Hypothalamus (tissue), 51 donors: ENCODE measurements at places on chromosomes 16 and 17.

DNA sequence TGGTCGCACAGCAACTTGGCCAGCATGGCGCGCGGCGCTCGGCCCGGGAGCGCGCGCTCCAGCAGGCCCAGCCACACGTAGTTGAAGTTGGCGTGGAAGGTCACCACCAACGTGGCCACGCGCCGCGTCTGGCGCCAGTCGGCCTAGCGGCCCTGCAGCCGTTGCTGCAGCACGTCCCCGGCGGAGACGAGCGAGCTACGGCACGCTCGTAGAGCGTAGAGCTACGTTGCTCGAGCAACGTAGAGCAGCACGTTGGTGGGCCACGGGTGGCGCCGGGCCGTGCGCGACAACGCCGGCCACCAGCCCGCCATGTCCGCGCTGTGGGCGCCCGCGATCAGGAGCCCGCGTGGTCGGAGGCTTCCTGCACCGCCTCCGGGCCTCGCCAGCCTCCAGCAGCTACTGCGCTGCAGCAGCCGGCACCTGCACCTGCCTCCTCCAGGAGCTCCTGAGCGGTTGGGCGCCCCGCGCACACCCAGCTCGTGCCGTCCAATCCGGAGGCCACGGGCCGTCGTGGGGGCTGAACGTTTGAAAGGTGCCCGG lies 13.4 kb upstream of the SULT1A1 start:
- DNase-seq = no peak

DNA sequence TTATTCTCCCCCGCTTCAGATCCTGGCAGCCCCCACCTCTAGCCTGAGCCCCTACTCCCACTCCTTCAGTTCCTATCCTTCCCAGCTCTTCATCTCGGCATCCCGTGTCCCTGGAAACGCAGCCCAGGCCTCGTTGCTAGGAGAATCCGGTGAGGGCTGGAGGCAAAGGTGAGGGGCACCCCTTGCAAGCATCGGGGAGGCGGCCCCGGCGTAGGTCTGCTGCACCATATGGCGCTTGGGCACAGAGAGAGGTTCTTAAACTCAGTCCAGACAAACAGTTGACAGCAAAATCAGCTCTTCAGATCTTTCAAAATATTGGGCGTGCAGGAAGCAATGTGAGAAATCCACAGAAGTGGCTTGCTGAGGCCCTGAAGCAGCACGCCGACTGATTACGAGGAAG lies 15.0 kb downstream of the SLC38A8 start:
- DNase-seq = no peak

DNA sequence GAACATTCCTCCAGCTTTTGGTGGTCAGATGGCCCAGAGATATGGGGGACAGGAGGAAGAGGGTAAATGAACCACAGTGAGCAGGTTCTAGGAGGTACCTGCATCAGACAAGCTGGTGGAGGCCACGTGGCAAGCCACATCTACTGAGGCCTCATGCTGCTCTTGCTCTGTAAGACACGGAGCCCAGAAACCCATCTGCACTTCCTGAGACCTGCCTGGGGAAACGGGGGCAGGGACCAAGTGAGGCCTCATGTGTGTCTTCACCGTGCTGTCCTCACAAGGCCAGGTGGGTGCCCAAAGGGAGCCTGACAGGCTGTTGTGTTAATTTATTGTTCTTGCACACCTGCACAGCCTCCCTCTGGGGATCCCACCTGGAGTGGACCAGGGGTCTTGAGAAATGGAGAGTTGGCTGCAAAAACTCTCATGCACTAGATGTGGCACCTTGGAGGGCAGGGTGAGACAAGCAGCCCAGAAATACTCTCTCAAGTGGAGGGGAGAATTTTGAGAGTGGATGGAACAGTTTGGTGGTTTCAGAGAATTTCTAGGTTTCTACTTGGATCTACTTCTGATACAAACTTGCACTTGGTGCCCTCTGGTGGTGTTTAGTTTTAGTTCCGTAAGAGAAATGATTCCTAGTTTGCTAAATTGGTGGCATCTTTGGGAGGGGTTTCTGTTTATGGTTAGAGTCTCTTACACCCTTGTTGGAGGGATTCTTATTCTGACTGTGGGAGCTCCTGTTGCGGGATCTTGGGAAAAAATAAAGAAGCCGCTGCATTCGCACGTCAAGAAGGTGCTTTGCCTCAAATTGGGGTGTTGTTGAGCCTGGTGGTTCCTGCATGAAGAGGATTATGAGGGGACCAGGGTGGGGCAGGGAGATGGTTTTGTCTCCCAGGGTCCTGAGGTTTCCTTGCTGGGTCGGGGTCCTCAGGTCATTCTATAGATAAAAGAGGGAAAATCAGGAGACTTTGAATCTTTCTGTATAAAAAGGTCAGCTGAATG lies 47.5 kb downstream of the SLC6A2 start:
- no peak for DNase-seq

GRCh38 chr17:44965481-44966234 lies 2.4 kb downstream of the C1QL1 start:
- no peak for DNase-seq

DNA sequence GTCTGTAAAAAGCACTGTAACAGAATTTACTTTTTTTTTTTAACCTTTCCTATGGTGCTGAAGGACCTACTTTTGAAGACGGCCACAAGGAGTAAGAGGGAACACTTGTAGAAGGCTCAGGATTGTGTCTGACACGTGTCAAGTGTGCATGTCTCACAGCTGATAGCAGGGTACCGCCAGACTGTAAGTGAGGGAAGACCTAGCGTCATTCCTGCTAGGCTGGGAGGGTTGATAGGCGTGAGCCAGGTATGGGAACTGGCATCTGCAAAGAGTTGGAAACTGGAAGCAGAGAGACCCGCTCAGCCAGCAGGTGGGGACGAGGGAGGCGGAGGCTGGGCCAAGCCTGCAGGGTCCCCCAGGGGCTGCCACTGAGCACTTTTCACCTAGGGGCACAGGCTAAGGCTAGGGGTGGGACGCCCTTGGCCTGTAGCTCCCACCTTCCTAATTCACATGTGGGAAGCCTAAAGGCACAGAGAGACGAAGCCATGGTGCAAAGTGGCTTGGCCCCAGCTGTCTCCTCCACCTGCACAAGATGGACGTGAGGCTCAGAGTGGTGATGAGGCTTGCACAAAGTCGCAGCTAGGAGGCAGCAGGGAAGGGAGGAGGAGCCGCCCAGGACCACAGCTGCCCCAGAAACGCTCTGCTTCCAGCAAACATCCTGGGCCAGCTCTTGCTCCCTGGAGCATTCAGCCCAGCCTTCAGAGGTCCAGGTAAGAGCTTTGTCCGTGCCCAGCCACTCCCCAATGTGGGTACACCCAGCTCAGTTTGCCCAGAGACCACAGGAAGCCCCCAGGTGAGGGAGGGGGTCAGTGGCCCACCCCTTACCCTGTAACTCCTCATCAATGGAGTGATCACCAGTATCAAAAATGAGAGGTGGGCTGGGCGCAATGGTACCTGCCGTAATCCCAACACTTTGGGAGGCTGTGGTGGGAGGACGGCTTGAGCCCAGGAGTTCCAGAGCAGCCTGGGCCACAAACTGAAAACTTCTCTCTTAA lies 18.9 kb downstream of the VASN start:
- DNase-seq = no peak

DNA sequence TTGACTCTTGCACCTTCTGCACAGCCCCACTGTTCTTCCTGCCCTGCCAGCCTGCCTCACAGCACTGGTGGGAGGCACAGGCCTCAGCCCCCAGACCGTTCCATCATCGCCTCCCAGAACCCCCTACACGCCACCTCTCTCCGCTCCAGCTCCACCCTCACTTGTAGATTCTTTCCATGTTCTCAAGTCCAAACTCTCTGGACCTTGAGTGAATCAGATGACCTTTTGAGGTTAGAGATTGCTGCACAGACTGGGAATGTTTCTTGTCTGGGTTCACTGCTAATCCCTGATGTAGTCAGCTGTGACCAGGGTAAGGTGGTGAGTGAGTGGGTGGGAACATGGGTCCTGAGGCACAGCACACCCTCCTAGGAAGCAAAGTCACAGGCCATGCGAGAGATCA lies 272.4 kb downstream of the IRF8 start:
- DNase-seq = no peak

DNA sequence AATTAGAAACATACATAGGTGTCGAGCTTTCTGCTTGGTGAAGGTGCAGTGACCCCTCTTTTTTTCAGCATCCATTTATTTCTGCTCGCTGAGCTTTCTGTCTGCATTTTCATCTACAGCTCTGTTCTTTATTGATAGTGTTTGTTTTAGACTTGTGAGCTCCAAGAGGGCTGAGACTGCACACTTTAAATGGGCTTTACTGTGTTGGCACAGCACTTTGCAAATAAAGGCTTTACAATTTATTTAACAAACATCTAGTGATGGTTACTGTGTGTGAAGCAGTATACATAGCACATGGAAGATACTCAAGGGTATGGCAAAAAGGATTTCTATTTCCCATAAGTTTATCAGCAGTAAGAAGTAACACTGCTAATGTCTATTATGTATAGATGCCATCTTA lies 563.7 kb upstream of the HSBP1 start:
- no peak for DNase-seq

DNA sequence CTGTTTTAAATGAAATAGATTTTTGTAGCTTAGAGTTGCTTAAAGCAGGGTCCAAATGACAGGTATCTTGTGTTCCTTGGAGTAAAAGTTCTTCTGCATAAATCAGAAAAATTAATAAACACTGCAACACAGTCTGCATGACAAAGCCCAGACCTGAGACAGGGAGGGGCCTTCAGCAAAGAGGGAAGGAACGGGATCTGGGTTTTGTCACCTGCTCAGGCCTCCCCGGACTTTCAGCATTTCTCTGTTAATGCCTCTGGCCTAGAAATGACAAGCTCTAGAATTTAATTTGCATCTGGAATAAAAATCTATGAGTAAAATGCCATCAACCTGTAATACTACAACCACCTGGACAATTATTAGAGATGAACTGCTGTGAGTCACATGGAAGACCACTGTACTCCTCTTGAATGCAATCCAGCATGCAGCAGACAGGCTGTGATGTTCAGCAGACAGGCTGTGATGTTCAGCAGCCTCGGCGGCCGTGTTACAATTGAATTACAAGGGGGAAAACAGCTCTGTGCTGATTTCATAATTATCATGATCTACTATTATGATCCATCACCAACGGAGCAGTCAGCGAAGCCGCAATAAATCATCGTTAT lies 170.2 kb downstream of the TOX3 start:
- no peak for DNase-seq

DNA sequence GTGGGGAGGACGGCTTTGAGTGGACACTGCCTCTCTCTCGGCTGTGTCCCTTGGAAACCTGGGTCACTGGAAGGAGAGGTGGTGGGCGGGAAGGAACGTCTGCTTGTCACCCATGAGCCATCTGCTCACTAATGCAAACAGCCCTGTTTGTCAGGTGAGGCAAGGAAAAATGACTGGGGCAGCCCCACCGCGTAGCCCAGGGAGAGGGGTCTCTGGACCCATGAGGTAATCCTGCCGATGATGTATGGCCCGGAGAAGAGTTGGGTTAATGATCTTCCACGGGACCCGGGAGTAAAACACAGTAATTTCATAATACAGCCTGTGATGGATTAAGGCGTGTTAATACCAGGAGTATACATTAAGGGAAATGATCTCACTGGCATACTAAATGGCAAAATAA lies 197.0 kb downstream of the CYLD start:
- DNase-seq = no peak

DNA sequence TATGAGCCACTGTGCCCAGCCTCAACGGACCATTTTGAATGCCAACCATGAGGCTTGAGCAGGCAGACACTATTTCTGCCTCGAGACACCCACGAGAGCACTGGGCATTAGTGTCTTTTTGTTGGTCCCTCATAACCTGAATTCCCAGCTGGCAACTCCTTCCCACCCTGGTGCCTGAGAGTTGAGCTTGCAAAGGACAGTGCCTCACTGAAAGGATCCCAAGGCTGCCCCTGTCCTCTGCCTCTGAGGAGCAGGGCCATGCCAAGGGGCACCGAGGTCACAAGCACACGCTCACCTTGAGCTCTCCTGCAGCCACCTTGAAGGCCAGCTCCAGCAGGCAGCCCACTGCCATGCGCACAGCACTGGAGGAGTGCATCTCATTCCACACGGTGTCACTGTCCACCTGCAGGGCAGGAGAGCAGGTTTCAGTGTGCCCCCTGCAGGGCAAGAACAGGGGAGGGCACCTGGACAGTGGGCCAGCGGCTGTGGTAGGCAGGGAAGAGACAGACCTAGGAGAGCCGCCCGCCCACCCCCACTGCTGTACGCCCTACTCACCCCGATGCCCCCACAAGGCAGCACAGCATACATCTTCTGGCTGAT lies 12.8 kb downstream of the G6PC3 start:
- DNase-seq = no peak

- DNase-seq = no peak
These were observed 8.0 kb upstream of the SLC35B1 start for GRCh38 chr17:49715717-49716279.

- DNase-seq = peak; percentile 48
These were observed 8.1 kb downstream of the PNMT start for GRCh38 chr17:39676198-39676819.

GRCh38 chr17:45974916-45975630 lies 24.0 kb upstream of the STH start:
- DNase-seq = no peak

GRCh38 chr17:53150101-53150698 lies 672.5 kb upstream of the KIF2B start:
- DNase-seq = no peak

DNA sequence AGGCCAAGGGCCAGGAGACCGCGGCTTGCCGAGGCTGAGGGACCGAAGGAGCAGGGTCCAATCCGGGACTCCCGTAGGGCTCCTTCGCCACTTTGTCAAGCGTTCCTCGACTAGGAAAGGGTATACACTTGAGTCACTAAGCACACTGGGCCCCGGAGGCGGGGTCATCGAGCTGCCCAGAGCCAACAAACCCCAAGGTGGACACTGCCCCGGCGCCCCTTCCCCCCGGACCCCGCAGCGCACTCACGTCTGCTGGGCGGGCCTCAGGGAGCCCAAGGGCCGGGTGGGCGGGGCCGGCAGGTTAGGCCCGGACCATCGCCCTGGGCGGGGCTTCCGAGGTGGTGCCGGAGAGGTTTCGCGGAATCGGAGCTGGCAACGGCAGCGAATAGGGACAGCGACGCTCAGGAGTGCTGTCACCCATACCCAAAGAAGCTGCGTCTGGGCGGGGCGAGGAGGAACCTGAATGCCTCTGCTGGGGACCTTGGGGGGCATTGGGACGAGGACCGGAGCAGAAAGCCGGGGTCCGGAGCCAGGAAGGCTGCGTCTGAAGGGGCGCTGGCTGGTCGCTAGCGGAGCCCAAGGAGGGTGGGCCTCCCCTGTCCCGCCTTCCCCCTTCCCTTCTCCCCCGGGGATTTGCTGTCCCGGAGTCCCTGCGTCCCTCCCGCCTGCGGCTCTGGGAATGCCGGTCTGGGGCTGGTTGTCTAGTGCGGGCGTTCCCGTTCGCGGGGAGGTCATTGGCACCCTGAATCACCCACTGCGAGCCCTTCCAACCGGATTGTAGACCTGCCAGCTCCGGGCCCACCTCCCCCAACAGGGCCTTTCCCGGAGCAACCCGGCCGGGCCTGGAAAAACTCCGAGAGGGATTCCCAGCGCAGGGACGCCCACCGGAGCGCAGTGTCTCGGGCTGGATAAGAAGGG lies 118.2 kb upstream of the SMURF2 start:
- DNase-seq = no peak

GRCh38 chr16:27980076-27980775 lies 83.3 kb downstream of the GSG1L start:
- DNase-seq = no peak
